ENCODE measurements at places on chromosomes 5 and 9. TPM values are rescaled to one million over a fixed set of nuclear protein-coding genes. Genes with fewer than 3 reads are reported as not detected.
A peak's percentile ranks its signal among the peaks of the same experiment; 100 is the strongest.

Gene FAXDC2
- total RNA-seq = 2.9 TPM

- H3K27ac ChIP-seq = no peak overlapping the region
- H3K4me1 ChIP-seq = no peaks in the 10 kb centered on the region
- no peak overlapping the region for H3K4me3 ChIP-seq
- H3K27me3 ChIP-seq = no peaks in the 10 kb centered on the region
Measured at GRCh38 chr5:67173959-67174358, 22.6 kb downstream of the CD180 start.

Gene FAM151B
- total RNA-seq = 1.2 TPM

Gene INSL4
- total RNA-seq = 0.05 TPM

GRCh38 chr9:73089304-73089985, 62.2 kb upstream of the ANXA1 start:
- no peaks in the 10 kb centered on the region for H3K36me3 ChIP-seq
- H3K4me3 ChIP-seq = no peak overlapping the region
- H3K4me1 ChIP-seq = no peaks in the 10 kb centered on the region
- H3K27ac ChIP-seq = no peak overlapping the region

GRCh38 chr9:127113191-127113972, 9.1 kb downstream of the ANGPTL2 start:
- H3K4me1 ChIP-seq = no peaks in the 10 kb centered on the region
- no peaks in the 10 kb centered on the region for H3K36me3 ChIP-seq
- H3K4me3 ChIP-seq = no peak overlapping the region
- H3K27ac ChIP-seq = no peak overlapping the region

Gene OTULINL
- 14.9 TPM for total RNA-seq

DNA sequence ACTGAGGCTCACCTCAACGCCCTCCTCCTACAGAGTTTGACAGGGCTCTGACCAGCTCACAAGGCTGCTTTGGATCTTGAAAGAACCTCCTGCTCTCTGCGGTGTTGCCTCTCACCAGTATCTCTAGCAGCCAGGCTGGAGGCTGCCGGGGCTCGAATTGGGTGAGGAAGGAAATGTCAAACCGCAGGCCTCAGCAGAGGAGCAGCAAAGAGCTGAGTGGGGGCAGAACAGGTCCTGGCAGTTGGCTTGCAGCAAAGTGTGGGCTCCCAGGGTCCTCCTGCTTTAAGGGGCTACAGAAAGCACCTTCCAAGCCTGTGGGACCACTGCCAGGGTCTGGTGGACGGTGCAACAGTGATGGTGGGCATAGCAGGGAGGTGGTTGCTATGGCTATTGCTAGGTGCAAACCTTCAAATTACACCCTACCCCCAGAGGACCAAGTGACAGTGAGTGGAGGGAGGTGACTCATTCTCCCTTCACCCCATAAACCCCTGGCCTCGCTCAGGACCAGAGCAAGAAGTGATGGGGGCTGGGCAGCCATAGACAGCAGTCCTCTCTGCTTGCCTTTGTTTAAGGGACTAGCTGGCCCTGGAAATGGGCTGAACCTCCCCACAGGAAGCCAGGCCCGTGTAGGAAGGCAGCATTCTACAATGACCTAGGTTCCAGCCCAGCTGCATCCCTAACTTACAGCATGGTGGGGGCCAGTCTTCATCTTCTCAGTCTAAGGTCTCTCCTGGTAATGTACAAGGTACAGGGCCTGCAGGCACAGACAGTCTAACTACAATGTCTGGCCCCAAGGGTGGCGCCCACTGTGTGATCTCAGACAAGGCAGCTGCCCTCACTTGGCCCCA, 18.7 kb downstream of the LCP2 start:
- peak overlapping the region; percentile 24 for H3K4me3 ChIP-seq
- H3K36me3 ChIP-seq = peaks cover 74% of the 10 kb centered on the region
- H3K27ac ChIP-seq = peak overlapping the region; percentile 97
- peaks cover 34% of the 10 kb centered on the region for H3K4me1 ChIP-seq
- no peaks in the 10 kb centered on the region for H3K27me3 ChIP-seq

- no peaks in the 10 kb centered on the region for H3K4me1 ChIP-seq
- no peaks in the 10 kb centered on the region for H3K27me3 ChIP-seq
- no peaks in the 10 kb centered on the region for H3K36me3 ChIP-seq
- DNase-seq = no peak
Measured at GRCh38 chr5:151357792-151358191, 10.4 kb upstream of the SLC36A2 start.

Gene GABRA6
- not detected for total RNA-seq

Gene CDHR2
- total RNA-seq = 0.33 TPM

GRCh38 chr9:13190040-13190439, 89.5 kb downstream of the MPDZ start:
- H3K4me3 ChIP-seq = no peak overlapping the region
- no peak for DNase-seq
- no peaks in the 10 kb centered on the region for H3K36me3 ChIP-seq
- no peak overlapping the region for H3K27ac ChIP-seq
- H3K27me3 ChIP-seq = no peaks in the 10 kb centered on the region
- H3K4me1 ChIP-seq = no peaks in the 10 kb centered on the region

- no peak overlapping the region for H3K4me3 ChIP-seq
- peaks cover 4% of the 10 kb centered on the region for H3K36me3 ChIP-seq
- no peak for DNase-seq
- no peaks in the 10 kb centered on the region for H3K27me3 ChIP-seq
- no peak overlapping the region for H3K27ac ChIP-seq
Measured at GRCh38 chr9:91312717-91313325, 48.9 kb downstream of the AUH start.

- H3K27me3 ChIP-seq = no peaks in the 10 kb centered on the region
- peak; percentile 29 for DNase-seq
- H3K4me1 ChIP-seq = no peaks in the 10 kb centered on the region
- H3K4me3 ChIP-seq = no peak overlapping the region
- H3K36me3 ChIP-seq = peaks cover 4% of the 10 kb centered on the region
Measured at GRCh38 chr5:179668391-179668790, 12.4 kb downstream of the CBY3 start.

- H3K27ac ChIP-seq = peak overlapping the region; percentile 38
- H3K4me3 ChIP-seq = no peak overlapping the region
- DNase-seq = peak; percentile 67
- H3K36me3 ChIP-seq = peaks cover 38% of the 10 kb centered on the region
- H3K4me1 ChIP-seq = peaks cover 5% of the 10 kb centered on the region
- no peaks in the 10 kb centered on the region for H3K27me3 ChIP-seq
Measured at GRCh38 chr9:6827439-6828145, 69.8 kb downstream of the KDM4C start.

GRCh38 chr5:50711280-50711679, 44.8 kb downstream of the PARP8 start:
- H3K4me3 ChIP-seq = peak overlapping the region; percentile 1
- no peaks in the 10 kb centered on the region for H3K4me1 ChIP-seq
- H3K36me3 ChIP-seq = no peaks in the 10 kb centered on the region
- peak overlapping the region; percentile 72 for H3K27ac ChIP-seq
- no peaks in the 10 kb centered on the region for H3K27me3 ChIP-seq

- peaks cover 36% of the 10 kb centered on the region for H3K4me1 ChIP-seq
- H3K27ac ChIP-seq = peak overlapping the region; percentile 43
- H3K4me3 ChIP-seq = no peak overlapping the region
- H3K27me3 ChIP-seq = peaks cover 11% of the 10 kb centered on the region
- no peaks in the 10 kb centered on the region for H3K36me3 ChIP-seq
Measured at GRCh38 chr9:91897201-91897600, 52.8 kb downstream of the ROR2 start.

- no peak for DNase-seq
- H3K27ac ChIP-seq = peak overlapping the region; percentile 98
- peaks cover 25% of the 10 kb centered on the region for H3K36me3 ChIP-seq
- peak overlapping the region; percentile 30 for H3K4me3 ChIP-seq
- H3K27me3 ChIP-seq = no peaks in the 10 kb centered on the region
Measured at GRCh38 chr9:83625178-83625577, 2.2 kb downstream of the IDNK start.

Gene FKBP15
- 19.3 TPM for total RNA-seq

DNA sequence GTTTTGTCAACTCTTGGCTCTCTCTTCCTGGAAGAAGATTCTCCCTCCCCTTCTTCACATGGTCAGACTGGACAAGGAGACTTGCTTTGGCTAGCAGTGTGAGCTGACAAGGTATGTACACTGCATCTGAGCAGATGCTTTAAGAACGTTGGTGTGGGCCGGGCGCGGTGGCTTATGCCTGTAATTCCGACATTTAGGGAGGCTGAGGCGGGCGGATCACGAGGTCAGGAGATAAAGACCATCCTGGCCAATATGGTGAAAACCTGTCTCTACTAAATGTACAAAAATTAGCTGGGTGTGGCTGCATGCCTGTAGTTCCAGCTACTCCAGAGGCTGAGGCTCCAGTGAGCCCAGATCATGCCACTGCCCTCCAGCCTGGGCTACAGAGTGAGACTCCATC, 26.4 kb upstream of the SEMA5A start:
- no peaks in the 10 kb centered on the region for H3K27me3 ChIP-seq
- no peak for DNase-seq
- H3K4me1 ChIP-seq = no peaks in the 10 kb centered on the region

- H3K4me3 ChIP-seq = no peak overlapping the region
- no peaks in the 10 kb centered on the region for H3K4me1 ChIP-seq
- H3K27ac ChIP-seq = no peak overlapping the region
Measured at GRCh38 chr5:119752921-119753886, 123.8 kb downstream of the FAM170A start.

Gene SPAG8
- total RNA-seq = 3.1 TPM

Gene CCDC69
- total RNA-seq = 37.9 TPM

- H3K4me3 ChIP-seq = no peak overlapping the region
- no peaks in the 10 kb centered on the region for H3K27me3 ChIP-seq
- DNase-seq = no peak
- H3K36me3 ChIP-seq = peaks cover 34% of the 10 kb centered on the region
Measured at GRCh38 chr5:119284031-119284430, 71.8 kb upstream of the TNFAIP8 start.
